A549 treated with AZD2906 at 1 μM for 4 hours (cell line): ENCODE measurements at places on chromosomes 13 and 19. TPM values are rescaled to one million over a fixed set of nuclear protein-coding genes. Genes with fewer than 3 reads are reported as not detected.

Gene PRTN3
- 0.15 to 0.60 TPM (median 0.43 TPM) in 5 replicates for total RNA-seq

Gene GTF2F2
- 18.7 to 21.3 TPM (median 19.4 TPM) in 5 replicates for total RNA-seq

Gene DIAPH3
- 6.2 to 8.8 TPM (median 7.6 TPM) in 5 replicates for total RNA-seq

Gene ZNF799
- 1.3 to 1.9 TPM (median 1.5 TPM) in 5 replicates for total RNA-seq

Gene ZNF610
- total RNA-seq, result not detected in 5 replicates

Gene NUDT15
- total RNA-seq, result 23.2 to 26.6 TPM (median 25.7 TPM) in 5 replicates

Gene PSG7
- 0.06 to 0.11 TPM (median 0.08 TPM) in 3 of 5 replicates, not detected in the others for total RNA-seq

Gene NKPD1
- 0.51 to 1.2 TPM (median 0.93 TPM) in 5 replicates for total RNA-seq

Gene OSCAR
- total RNA-seq, result 0.18 to 0.42 TPM (median 0.33 TPM) in 5 replicates

Gene UNC13A
- 1.0 to 1.7 TPM (median 1.3 TPM) in 5 replicates for total RNA-seq
